ENCODE measurements at places on chromosomes 4 and X. TPM values are rescaled to one million over a fixed set of nuclear protein-coding genes. Genes with fewer than 3 reads are reported as not detected.
A peak's percentile ranks its signal among the peaks of the same experiment; 100 is the strongest.

GRCh38 chrX:79133904-79134303 lies 10.6 kb upstream of the GPR174 start:
- no peak for DNase-seq

GRCh38 chr4:1615786-1616556 lies 68.1 kb downstream of the FAM53A start:
- no peak for DNase-seq

- DNase-seq, result no peak
Measured at GRCh38 chrX:31540313-31540712, 468.5 kb upstream of the FTHL17 start.

UGT2A1 gene
- not detected for total RNA-seq

- DNase-seq, result no peak
Measured at GRCh38 chr4:147787204-147787603, 55.3 kb downstream of the ARHGAP10 start.

TMEM164 gene
- 21.2 TPM for total RNA-seq

DNA sequence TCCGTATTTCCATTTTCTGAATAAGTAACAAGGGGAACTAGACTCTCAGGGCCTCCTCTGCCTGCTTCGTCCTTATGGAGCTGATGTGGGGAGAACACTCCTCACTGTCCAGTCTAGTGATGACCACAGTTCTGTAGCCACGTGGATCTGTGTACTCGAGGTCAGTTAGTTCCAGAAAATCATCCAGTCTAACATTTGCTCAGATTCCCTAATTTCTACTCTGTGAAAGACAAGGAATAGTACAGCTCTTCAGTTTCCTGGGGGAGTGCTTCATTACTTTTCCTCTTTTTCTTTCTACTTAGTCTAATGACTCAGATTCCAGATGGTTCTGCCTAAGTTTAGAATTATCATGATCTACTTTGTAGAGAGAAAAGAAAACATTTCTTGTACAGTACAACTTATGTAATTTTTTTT lies 82.6 kb downstream of the SORBS2 start:
- peak; percentile 29 for DNase-seq

USP17L10 gene
- not detected for total RNA-seq

GRCh38 chr4:164846566-164846965 lies 30.4 kb upstream of the APELA start:
- DNase-seq, result no peak

ARX gene
- not detected for total RNA-seq

Data from lung microvascular endothelial cell (primary cell).